NCI-H460 (cell line): ENCODE measurements at places on chromosomes 7 and 10.

GRCh38 chr10:126670895-126671261 is 385 bp upstream of the C10orf90 start:
- DNase-seq, result no peak

DNA sequence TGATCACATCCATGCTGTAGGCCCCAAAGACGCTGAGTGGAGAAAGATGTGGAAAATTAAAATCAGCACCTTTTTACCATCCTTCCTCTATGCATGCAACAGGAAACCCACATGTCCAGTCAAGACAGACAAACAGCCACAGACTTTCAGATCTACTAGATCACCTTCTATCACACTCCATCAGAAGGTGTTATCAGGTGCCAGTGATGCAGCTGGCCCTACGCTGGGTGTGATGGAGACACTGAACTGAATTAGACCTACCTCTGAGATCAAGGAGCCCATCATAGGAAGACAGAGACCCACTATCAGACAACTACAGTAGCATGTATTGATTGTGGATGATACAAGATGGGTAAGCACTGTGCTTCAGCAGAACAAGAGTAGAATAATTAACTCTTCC is 15.5 kb downstream of the CYP3A4 start:
- DNase-seq, result no peak

DNA sequence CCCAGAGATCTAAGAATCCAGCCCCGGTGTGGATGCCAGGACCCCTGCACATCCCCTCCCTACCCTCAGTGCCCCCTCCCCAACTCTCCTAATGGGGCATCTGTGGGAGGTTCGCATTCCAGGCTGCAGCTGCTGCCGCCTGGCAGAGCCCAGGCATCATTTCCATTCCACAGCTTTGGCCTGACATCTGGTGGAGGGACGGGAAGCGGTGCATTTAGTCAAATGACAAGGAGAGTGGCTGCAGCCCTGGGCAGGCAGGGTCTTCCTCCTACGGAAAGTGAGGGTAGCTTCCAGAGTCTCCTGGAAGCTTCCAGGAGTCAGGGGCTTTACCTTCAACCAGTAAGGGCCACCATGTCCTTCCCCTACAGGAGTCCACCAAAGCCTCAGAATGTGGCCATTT is 30.8 kb downstream of the PRLHR start:
- peak; percentile 11 for DNase-seq

GRCh38 chr7:130919316-130920103 is 185.5 kb upstream of the KLF14 start:
- no peak for DNase-seq
